Stimulated activated CD8-positive, alpha-beta memory T cell treated with anti-CD3 and anti-CD28 coated beads, Interleukin-4, amount 100 ng/mL, for 4 hours (primary cell): ENCODE measurements at places on chromosomes 7 and 10.
A peak's percentile ranks its signal among the peaks of the same experiment; 100 is the strongest.

- DNase-seq: no peak
Measured at GRCh38 chr7:23520582-23520981, 11.2 kb downstream of the TRA2A start.

DNA sequence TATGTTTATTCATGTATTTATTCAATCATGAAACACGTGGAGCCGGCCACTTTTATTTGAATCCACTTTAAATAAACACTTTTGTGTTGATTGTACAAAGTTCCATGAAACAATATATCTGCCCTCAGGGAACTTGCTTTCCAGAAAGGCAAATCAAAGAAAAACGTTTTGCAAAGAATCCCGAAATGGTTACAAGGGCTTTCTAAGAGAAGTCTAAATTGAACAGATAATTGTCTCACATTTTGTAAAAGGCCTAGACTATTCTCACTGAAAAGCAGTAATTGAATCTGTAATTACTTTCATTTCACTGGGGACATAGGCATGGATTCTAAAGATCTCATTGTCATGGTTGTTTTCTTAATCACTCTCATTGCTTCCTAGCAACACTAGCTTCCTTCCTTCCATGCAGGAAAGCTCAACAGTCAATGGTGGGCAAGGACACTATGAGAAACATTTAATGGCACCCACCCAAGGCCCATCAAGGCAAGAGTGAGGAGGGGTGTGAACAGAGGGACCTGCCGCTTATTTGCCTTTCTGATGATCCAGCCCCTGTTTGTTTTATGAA, 622.4 kb upstream of the C7orf33 start:
- DNase-seq: no peak

DNA sequence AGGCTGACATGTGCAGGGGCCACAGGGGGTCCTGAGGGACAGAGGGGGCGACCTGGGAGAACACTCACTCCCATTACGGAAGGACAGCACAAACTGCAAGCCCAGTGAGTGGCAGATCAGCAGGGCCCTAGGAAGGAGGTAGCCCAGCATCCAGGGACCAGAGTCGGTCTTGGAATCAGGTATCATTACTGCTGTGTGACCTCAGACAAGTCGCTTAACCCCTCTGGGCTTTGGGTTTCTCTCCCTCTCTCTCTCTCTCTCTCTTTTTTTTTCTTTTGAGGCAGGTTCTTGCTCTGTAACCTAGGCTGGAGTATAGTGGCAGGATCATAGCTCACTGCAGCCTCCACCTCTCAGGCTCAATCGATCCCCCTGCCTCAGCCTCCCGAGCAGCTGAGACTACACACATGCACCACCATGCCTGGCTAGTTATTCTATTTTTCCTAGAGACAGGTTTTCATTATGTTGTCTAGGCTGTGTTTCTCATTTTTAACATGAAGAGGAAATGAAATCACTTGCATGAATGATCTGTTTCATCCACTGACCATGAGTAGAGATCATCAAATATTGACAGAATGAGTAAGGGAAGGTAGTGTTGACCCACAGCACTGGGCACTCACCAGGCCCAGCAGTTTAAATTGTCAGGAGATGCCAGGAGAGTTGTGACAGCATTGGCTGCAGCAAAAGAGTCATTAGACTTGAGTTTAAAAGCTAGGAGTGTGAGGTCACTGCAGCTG, 49.4 kb downstream of the BUB3 start:
- no peak for DNase-seq

- no peak for DNase-seq
Measured at GRCh38 chr10:13414855-13415254, 66.8 kb upstream of the SEPHS1 start.

DNA sequence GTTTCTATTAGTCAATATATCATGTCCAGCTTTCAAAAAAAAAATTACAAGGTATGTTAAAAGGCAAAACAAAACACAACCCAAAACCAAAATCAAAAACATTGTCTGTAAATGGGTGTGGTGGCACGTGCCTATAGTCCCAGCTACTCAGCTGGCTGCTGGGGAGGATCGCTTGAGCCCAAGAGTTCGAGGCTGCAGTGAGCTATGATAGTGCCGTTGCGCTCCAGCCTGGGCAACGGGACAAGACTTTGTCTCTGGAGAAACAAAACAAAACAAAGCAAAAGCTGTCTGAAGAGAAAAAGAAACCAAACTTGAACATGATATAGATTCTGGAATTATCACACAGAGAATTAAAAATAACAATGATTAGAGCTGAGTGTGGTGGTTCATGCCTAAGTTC, 10.3 kb upstream of the CPA5 start:
- DNase-seq: no peak

- no peak for DNase-seq
Measured at GRCh38 chr10:34415039-34415438, 400.1 kb downstream of the PARD3 start.

DNA sequence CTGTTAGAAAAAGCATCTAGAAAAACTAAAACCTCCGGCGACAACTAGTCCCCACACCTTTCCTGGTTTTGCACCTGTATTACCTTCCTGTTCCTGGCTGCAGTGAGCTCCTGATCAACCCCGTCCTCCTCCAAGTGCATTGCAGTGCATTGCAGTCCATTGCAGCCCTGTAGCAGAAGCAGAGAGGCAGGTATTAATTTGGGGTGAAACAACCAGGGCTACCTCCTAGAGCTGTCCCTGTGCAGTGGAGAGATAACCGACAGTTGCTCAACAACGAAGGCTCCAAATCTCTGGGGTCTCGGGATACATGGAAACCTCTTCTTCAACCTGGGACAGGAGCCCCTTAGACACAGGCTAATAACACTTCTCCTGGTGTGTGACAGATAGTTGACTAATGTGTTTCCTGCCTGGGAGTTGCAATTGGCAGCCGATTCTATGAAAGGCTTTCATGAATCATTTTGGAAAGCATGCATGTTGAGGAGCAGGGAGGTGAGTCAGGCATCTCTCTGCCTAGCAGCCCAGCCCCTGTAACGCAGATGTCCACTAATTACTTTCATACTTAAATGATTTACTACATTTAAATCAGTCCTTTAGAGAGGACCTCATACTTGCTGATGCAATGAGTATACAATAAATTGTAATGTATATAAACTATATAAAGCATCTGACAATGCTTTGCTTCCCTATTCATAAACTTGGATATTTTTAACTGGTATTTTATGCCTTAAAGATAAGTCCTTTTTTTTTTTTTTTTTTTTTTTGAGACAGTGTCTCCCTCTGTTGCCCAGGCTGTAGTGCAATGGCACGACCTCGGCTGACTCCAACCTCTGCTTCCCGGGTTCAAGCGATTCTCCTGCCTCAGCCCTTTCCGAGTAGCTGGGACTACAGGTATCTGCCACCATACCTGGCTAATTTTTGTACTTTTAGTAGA, 59.0 kb downstream of the PRR15 start:
- no peak for DNase-seq

DNA sequence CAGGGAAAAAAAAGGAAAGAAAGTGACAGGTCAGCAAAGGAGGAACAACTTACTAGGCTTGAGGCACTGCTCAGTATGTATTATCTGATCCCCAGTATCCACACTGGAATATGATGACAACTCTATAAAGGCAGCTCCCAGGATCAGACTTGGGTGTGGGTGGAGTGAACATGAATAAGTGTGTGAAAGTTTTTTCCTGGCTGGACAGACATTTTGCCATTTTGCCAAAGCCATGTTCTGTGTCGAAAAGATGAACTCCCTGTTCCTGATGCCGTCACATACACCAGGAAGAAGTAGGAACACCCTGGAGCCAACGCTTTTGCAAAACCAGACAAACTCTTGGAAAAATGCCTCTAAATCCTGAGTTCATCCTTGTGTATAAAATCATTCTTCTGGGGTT, 143.2 kb upstream of the MEOX2 start:
- DNase-seq: no peak

GRCh38 chr10:114077815-114078219, 34.2 kb downstream of the ADRB1 start:
- DNase-seq: no peak

- no peak for DNase-seq
Measured at GRCh38 chr10:81306971-81307782, 567.8 kb upstream of the NRG3 start.

DNA sequence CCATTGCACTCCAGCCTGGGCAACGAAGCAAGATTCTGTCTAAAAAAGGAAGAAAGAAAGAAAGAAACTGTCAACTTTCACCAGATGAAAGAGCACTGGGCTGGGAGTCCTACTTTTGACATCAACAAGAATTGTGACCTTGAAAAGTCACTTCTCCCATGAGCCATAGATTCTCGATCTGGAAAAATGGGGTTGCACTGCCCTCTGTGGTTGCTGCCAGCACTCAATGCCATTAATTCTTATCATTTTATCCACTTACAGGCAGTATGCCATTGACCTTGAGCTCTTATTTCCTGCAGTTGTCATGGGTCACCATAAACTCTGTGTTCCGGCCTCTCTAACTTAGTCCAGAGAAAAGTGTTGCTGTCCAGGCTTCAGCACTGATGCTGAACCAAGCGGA, 137.2 kb downstream of the NOC3L start:
- no peak for DNase-seq

GRCh38 chr10:120983721-120984120, 132.6 kb downstream of the WDR11 start:
- no peak for DNase-seq

DNA sequence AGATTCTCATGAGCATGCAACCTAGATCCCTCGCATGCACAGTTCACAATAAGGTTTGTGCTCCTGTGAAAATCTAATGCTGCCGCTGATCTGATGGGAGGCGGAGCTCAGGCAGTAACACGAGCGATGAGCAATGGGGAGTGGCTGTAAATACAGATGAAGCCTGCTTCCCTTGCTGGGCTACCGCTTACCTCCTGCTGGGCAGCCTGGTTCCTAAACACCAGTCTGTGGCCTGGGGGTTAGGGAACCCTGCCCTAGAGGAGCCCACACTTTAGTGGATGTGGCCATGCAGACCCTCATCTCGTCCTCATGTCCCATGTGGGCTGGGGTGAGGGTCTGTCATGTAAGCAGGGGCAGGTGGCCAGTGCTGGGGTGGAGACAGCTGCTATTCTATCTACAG, 417.6 kb downstream of the GLRX3 start:
- DNase-seq: no peak

- no peak for DNase-seq
Measured at GRCh38 chr10:132466520-132467463, 69.8 kb downstream of the PWWP2B start.

- no peak for DNase-seq
Measured at GRCh38 chr7:40288827-40289226, 154.0 kb downstream of the SUGCT start.

GRCh38 chr10:120945801-120946302, 94.7 kb downstream of the WDR11 start:
- DNase-seq: no peak

DNA sequence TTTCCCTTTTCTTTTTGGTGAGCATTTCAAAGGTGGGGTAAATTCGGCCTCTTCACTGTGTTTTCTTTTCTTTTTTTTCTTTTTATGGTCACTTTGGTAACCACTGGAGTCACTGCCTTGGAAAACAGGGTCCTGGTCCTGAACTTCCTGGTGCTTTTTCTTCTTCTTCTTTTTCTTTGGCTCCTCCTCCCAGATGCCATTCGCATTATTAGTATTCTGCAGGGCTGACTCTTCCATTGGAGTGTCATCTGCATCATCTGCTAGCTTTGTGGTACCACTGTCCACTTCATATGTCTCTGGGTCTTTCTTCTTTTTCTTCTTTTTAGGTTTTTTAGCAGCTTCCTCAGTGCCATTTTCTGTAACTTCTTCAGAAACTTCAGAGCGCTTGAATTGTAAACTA, 10.5 kb downstream of the POLR1F start:
- DNase-seq: no peak

- DNase-seq: no peak
Measured at GRCh38 chr10:75505840-75506506, 74.5 kb downstream of the LRMDA start.

GRCh38 chr7:34269084-34269483, 363.7 kb downstream of the BMPER start:
- no peak for DNase-seq

DNA sequence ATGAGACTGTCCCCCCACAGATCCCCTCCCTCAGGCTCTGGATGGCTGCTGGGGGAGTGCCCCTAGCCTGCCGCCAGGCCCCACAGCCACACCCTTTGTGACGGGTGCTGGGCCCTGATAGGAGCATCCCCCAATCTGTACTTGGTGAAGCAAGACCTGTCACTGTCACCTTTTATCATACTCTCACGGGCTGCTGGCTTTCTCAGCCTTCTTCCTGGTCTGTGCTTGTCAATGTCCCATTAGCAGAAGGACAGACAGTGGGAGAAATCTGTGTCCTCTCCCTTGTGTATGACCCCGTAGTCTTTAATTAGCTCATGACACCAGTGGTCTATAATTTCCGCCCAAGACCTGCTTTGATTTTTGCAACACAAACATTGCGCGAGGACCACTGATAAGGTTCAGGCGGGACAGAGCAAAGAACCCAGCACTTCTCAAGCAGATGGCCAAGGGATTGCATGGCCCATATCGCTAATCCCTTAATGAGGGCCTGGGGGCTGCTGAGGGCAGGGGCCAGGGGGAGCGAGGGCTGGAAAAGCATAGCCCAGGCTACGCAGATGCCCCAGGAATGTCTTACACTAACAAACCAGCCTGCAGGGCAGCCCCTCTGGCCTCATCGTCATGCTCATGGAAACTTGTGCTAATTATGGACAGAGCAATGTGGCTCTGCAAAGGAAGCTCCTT, 127.8 kb downstream of the PTPN20 start:
- no peak for DNase-seq

GRCh38 chr7:96118449-96119001, 203.4 kb downstream of the SLC25A13 start:
- no peak for DNase-seq

DNA sequence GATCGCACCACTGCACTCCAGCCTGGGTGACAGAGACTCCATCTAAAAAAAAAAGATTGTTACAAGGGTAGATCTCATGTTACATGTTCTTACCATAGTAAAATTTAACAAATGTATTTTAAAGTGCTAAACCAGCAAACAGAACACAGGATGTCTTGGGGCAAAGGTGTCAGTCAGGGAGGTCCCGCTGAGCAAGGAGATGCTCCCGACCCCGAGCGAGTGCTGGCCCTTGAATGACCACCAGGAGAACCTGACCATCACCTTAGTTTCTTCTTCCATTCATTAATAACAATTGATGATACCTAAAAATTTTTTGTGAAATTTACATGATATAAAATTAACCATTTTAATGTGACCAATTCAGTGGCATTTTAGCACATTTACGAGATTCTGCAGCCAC, 241.6 kb upstream of the GPR26 start:
- DNase-seq: no peak

GRCh38 chr10:118698421-118698820, 56.3 kb downstream of the CACUL1 start:
- peak; percentile 53 for DNase-seq
